ENCODE measurements at places on chromosomes 16 and 17.

DNA sequence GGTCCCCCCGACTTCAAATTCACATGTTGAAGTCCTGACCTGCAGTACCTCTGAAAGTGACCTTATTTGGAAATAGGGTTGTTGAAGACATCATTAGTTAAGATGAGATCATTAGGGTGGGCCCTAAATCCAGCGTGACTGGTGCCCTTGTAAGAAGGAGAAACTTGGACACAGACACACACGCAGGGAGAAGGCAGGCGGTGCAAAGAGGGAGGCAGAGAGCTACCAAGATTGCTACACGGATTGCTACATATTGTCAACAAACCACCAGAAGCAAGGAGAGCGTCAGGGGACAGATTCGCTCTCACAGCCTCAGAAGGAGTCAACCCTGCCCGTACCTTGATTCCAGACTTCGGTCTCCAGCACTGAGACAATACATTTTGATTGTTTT, 6.8 kb upstream of the WBP2 start:
- no peak for DNase-seq

DNA sequence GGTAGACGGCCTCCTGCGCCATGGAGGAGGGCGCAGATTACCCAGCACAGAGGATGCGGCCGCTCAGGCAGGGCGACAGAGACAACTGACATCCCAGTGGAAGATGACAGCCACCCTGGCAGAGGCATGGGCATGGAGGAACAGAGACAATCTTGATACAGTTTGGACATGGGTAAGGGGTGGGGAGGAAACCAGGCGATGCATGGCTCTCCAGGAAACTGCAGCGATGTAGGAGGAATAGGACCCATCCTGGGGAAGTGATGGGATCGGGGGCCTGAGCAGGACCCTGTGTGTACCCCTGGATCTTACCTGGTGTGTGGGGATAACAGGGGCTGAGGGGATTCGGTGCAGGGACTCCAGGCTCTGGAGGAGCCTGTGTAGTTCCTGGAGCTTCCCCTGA, 4.6 kb downstream of the OSBPL7 start:
- no peak for DNase-seq

DNA sequence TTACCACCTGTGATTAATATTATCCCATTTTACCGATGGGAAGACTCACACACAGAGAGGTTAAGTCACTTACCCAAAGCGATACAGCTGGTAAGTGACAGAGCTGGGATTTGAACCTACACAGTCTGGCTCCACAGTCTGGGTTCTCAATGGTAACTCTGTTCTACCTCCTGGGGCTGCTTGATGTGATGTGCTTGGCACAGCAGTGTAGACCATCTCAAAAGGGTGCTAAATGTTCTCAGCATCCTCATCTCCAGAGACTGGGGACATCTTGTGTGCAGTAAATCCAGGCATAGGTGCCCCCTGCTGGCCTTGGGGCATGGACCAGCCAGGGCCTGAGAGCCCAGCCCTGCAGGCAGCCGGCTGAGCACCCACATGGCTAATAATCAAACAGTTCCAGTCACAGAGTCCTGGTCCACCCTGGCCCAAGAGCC, 15.4 kb upstream of the KATNB1 start:
- DNase-seq, result peak; percentile 34

DNA sequence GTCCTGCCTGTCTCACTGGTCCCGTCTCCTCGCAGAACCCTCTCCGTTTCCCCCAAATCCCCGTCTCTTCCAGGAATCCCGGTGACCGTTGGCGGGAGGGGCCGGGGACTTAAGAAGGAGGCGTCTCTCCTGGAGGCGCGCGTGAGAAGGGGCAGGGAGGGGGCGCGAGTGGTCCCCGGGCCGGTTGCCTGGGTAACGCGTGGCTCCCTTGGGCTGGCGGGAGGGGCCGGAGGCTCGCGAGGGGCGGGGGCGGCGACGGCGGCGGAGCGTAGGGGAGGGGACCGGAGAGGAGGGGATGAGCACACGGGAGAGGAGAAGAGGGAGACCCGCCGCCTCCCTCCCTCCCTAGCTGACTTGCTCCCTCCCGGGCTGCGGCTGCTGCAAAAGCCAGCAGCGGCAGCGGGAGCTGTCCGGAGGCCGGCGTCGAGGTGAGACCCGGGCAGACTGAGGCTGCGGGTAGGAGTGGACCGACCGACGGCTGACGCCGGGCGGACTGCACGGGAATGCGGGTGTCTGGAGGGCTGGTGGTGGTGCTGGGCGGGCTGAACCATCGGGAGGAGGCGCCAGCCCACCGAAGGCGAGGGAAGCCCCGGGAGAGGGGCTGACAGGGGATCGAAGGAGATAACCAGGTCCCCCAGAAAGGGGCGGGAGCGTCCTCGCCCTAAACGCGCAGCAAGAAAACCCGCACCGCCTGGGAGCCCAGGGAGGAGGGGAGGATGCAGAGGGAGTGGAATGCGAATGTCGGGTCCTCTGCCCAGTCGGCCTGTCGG, at the start of gene PRRT2:
TSS of gene PRRT2 (plus strand) at position 298 of the 770 bp plus-strand sequence. CDS start 862 bp downstream, outside the sequence.
- DNase-seq, result peak; percentile 63

- no peak for DNase-seq
Measured at GRCh38 chr16:76222087-76222486, 55.1 kb upstream of the CNTNAP4 start.

DNA sequence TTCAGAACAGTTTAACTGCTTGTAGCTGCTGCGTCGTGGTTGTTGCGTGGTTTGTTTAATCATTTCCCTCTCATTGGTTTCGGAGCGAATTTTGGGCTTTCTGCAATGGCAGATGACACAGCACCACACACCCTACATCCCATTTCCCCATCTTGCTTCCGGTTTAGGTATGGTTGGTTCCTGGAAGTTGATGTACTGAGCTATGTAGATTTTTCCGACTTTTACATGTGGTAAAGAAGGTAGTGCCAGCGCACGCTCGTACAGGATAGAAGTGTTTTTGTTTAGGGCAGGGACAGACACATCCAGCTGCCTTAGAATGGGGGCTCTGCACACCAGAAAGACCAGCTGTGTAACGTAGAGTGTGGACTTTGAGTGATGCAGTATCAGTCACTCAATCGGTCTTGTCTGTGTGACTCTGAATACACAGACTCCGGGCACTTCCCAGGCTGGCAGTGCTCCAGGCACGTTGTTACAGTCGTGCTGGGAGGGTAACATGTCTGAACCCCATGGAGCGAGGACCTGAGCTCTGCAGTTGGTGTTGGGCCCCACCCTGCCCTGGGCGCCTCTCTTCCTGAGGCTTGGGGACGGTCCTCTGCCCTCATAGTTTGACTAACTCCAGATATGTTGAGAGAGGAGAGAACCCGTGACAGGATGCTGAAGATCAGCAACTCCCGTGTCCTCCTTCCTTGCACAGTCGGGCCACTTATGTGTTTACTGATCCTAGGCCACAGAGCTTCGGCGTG, 172.0 kb upstream of the CHMP6 start:
- DNase-seq, result no peak

DNA sequence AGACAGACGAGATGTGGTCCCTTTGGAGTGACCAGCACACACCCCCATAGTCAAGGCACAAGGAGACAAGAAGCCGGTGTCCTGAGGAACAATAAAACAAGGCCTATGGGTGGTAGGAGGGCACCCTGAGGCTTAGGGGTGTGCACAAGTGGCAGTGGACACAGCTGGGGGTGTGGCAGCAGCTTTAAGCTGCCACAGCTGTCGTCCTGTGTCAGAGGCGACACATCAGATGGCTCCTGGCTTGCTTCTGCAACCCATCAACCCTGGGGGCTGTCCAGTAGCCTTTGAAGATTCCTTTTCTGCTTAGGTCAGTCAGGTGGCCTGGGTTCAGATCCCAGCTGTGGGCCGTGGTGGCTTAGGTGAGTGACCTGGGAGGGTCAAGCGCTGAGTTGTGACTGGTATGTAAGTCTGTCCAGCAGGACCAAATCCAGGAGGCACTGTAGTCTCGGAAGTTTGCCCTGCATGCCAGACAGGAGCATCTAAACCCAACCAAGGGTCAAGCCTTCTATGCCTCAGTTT, 15.8 kb downstream of the DRC3 start:
- no peak for DNase-seq

- DNase-seq, result no peak
Measured at GRCh38 chr17:74737299-74738050, 419 bp downstream of the RAB37 start.

DNA sequence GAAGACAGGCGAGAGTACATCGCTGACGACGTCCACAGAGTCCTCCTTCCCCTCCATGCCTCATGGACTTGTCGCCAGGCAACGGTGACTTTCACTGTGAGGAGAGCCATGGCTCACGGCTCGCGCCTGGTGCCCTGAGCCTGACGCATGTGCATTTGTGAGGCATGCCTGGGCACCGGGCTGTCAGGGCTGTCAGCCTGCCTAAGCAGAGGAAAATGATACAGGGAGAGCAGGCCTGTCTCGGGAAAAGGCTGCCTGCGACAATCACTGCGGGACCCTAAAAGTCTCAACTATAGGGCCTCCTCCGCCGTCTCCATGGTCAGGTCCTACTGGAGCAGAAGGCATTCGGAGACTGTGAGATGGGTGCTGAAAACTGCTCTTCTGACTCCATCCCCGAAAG, 135.5 kb upstream of the WSB1 start:
- no peak for DNase-seq

DNA sequence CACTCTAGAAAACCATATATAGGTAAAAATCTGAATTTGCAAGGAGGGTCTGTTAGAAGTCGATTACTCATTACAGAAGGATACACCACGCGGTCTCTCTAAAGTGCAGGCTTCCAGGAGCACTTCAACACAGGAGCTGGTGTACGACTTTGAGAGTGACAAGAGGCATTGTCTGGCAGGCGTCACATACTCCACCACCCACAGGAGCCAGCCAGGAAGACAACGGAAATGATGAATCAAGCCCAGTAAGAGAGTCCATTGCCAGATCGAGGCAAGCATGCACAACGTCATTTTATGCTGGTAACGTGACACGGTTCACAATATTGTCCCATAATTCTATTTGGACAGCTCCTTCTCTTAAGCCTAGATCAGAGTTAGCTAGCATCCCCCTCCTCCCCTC, 15.0 kb upstream of the CACNG4 start:
- DNase-seq, result peak; percentile 30

GRCh38 chr17:68973098-68973846, 18.1 kb upstream of the ABCA8 start:
- DNase-seq, result no peak

- DNase-seq, result peak; percentile 92
Measured at GRCh38 chr17:12402963-12403622, 262.6 kb upstream of the MYOCD start.

DNA sequence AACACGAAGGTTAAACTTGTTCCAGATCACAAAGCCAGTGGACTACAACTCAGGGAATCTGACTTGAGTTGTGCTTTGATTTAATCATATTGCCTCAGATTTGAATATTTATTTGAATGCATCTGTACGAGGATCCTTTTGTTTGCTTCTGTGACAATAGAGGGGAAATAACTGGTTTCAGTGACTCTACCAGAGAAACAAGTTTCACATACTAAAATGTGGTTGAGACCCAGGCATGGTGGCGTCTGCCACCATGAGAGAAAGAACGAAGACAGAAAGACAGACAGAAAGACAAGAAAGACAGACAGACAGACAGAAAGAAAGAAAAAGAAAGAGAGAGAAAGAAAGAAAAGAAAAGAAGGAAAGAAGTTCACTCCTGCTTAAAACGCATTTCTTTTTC, 24.0 kb downstream of the YWHAE start:
- no peak for DNase-seq

DNA sequence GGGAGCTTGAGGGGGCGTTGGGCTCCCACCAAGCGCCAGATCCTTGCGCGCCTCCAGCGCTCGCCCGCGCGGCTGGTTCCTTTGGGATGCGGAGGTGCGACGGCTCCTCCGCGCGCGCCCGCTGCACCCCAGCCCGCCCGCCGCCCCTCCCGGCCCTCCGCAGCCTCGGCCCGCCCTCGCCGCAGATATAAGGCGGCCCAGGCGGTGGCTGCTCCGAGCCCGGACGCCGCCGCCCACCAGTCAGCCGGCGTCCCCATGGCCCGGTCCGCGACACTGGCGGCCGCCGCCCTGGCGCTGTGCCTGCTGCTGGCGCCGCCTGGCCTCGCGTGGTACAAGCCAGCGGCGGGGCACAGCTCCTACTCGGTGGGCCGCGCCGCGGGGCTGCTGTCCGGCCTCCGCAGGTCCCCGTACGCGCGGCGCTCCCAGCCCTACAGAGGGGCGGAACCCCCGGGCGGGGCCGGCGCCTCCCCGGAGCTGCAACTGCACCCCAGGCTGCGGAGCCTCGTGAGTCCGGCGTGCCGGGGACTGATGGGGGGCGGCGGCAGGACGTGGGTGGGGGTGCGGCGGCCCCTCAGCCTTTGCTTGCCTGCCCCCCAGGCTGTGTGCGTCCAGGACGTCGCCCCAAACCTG, at the start of gene NPB:
TSS of gene NPB (plus strand) at position 216 of the 630 bp plus-strand sequence. CDS start at position 256, 40 bp downstream.
- DNase-seq, result no peak

GRCh38 chr17:64130559-64131001, 636 bp upstream of the ERN1 start:
- peak; percentile 66 for DNase-seq

- DNase-seq, result peak; percentile 21
Measured at GRCh38 chr17:28901866-28902818, 737 bp downstream of the DHRS13 start.

DNA sequence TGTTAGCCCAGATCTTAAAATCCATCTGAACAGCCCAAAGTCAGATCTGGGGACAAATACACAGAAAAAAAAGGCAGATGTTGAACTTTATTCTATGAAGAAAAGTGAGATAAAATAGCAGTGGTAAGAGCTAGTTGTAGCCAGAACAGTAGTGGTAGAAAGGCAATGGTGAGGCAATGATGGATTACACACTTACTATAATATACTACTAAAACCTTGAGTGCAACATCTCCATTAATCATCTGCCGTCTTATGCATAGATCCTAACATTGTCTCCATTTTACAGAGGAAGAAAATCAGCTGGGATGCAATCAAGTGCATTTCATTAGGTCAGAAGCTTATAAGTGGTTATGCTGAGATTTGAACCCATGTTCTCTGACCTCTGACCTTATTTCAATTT, 699.6 kb downstream of the CDH11 start:
- DNase-seq, result no peak

GRCh38 chr17:60534613-60535157, 8.6 kb upstream of the APPBP2 start:
- no peak for DNase-seq

- no peak for DNase-seq
Measured at GRCh38 chr16:81214745-81215166, 23.7 kb upstream of the BCO1 start.

- DNase-seq, result no peak
Measured at GRCh38 chr16:81560979-81561657, 116.5 kb downstream of the CMIP start.

- DNase-seq, result no peak
Measured at GRCh38 chr16:80007231-80007630, 406.7 kb upstream of the MAF start.

DNA sequence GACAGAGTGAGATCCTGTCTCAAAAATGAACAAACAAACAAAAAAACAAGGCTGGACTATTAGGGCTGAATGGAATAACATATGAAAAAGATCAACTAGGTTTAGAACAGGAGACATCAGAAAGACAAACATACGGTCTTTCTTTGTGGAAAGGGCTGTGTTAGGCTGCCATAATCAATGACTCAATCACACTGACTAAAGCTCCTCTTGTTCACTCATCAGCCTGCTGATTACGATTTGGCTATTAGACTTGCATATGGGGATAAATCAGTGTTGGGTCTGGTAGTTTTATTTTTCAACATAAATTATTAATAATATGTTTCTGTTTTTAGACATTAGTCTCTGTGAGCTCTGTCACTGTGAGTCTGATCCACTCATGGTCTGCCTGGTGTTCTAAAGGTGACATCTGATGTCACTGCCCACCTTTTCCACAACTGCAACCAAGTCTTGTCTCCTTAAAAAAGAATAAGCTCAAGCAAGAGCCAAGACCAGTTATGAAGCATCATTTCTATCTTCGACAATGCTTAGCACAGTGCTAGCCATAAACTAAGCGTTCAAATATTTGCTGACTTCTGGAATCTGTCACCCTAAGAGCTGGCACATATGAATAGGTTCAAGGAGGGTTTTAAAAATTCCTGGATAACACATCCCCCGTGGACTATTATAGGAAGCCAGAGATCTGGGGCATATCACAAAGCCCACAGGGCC, 10.2 kb downstream of the CFAP20 start:
- DNase-seq, result no peak
